Fibroblast of skin of scalp (primary cell): ENCODE measurements at places on chromosomes 7 and 10.

GRCh38 chr7:83248000-83248399 is 85.3 kb upstream of the PCLO start:
- no peak for DNase-seq

DNA sequence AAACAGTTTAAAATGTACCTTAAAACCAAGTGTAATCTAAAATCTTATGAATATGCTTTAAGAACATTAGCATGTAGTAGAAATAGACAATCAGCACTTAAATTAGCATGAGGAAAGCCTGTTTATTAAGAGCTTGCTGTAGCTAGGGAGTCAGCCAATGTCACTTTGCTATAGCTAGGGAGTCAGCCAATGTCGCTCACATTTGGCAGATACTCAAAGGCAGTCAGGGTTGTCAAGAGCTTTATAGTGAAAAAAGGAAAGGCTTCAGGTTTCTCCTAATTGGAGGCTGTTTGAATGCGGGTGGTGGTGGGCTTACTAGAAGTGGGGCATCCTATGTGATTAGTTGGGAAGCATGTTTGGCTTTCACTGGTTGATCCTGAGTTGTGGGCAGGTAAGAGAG is 226.2 kb upstream of the DGKB start:
- no peak for DNase-seq

GRCh38 chr10:118047157-118047719 is 497 bp upstream of the RAB11FIP2 start:
- no peak for DNase-seq

- DNase-seq: no peak
These were observed 10.8 kb upstream of the IFRD1 start for GRCh38 chr7:112439476-112439875.

DNA sequence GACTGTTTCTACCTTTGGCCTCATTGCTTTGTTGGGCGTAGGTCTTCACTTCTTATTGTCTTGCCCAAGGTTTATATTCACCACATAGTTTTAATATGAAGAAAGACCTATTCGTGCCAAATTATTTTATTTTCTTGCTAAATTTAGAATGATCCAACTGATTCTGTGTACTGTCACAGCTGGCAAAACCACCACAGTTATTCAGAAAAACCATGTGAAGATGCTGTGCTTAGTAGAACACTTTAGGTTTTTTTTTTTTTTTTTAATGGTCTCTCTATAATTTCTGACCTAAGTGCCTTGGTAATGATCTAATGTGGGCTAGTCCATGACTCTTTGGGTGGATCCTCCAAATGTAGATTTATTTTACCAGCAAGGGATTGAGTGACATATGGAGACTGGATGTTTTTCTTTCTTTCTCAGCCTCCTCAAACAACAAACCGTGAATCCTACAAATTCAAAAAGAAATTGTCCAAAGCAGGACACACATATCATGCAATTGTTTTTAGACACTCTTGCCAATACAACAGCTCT is 243.8 kb downstream of the DYNC1I1 start:
- peak; percentile 26 for DNase-seq

GRCh38 chr7:6172224-6172909 is 100.1 kb downstream of the CYTH3 start:
- DNase-seq: peak; percentile 35

GRCh38 chr10:35462491-35462934 is 126.2 kb downstream of the CCNY start:
- DNase-seq: no peak

- peak; percentile 85 for DNase-seq
These were observed 103.0 kb upstream of the KLF6 start for GRCh38 chr10:3887885-3888476.

- peak; percentile 27 for DNase-seq
These were observed 97.0 kb downstream of the TPK1 start for GRCh38 chr7:144738708-144739314.

- DNase-seq: no peak
These were observed 126.7 kb upstream of the TMEM196 start for GRCh38 chr7:19900118-19900517.
